ENCODE measurements at places on chromosomes 6 and 20.

DNA sequence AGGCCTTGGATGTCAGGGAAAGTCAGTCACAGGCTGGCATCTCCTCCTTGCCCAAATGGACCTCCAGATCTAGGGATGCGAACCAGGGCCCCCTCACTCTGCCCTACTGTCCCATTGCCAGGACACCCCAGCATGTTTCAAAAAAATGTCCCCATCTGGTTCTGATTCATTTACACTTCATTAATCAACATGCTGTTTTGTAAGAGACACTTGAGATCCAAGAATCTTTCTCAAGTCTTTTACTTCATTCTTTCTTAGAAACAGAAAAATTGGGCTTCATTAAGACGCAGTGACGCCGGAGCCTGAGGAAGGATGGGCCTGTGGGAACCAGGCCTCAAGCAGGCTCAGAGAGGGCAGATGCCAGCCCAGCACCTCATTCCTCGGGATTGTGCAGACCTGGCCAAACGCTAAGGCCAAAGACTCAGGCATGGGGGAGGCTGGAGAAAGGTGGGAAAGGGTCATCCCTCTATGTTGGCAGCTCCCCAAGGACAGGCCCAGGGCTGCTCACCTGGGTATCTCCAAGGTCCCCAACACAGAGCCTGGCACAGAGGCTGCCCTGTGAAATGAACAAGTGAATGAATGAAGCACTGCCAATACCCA is 3.8 kb downstream of the RSPO4 start:
- no peak for DNase-seq

- no peak for DNase-seq
These were observed 5.5 kb downstream of the REV3L start for GRCh38 chr6:111477481-111477938.

GRCh38 chr6:97450087-97450486 is 167.1 kb upstream of the MMS22L start:
- no peak for DNase-seq

GRCh38 chr20:22106308-22106938 is 401.0 kb downstream of the PAX1 start:
- DNase-seq = no peak

DNA sequence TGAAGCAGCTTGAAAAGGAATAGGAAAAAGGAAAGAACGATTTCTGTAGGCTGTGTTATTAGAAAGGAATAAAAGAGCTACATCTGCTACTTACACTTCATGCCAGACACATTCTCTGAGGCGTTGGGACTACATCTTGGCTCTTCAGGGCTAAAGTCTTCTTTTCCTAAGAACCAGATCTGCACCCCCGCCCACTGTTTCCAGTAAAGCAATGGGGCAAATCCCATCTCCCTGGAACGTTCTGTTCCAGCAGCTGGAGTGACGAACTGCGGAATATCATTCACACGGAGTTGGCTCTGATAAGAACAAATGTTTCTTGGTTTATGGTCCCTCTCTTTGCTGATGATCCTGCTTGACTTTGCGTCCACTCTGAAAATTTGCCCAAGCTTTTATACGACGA is 26.9 kb downstream of the FAM50B start:
- no peak for DNase-seq

DNA sequence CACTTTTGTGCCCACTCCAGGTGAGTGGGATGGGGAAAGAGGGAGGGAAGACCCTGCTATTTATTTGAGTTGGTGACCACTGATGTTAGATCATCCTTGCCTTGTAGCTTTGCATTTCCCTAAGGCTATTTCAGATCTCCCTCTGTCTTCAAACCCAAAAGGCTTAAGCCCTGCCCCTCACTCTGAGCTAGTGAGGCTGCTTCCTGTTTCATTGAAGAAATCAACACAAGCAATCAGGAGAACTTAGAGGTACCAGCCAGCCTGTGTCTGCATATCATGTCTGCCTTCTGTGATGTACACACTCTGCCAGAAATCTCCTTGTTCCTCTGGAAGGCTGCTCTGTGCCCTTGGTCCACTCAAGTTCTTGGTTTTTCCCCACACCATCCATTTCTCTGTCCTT is 135.3 kb downstream of the ARID1B start:
- no peak for DNase-seq
